Sigmoid colon (tissue), 7 donors: ENCODE measurements at places on chromosomes 3 and 15. TPM values are rescaled to one million over a fixed set of nuclear protein-coding genes. Genes with fewer than 3 reads are reported as not detected.

Gene SHISA5
- total RNA-seq = 62.0 TPM

Gene PCOLCE2
- total RNA-seq = 33.9 TPM

Gene ATP13A5
- not detected for total RNA-seq

Gene KLHDC8B
- 95.8 TPM for total RNA-seq

Gene MAGI1
- 47.8 TPM for total RNA-seq

Gene SLC2A2
- not detected for total RNA-seq

Gene SPATA12
- total RNA-seq = not detected

Gene SEMA5B
- total RNA-seq = not detected

Gene SLC6A1
- total RNA-seq = 0.28 TPM

Gene POLQ
- 0.71 TPM for total RNA-seq

Gene MRAS
- total RNA-seq = 29.3 TPM

Gene IP6K2
- total RNA-seq = 39.0 TPM

Gene CD200R1
- not detected for total RNA-seq

Gene SCAMP5
- 4.6 TPM for total RNA-seq

Gene REC114
- total RNA-seq = not detected

Gene TMEM108
- total RNA-seq = 3.0 TPM

Gene CACNA2D3
- total RNA-seq = 4.6 TPM

Gene DOCK3
- 3.9 TPM for total RNA-seq

Gene TYRO3
- 6.6 TPM for total RNA-seq

Gene DPPA4
- total RNA-seq = not detected

Gene FAM240A
- not detected for total RNA-seq

Gene GXYLT2
- total RNA-seq = 17.4 TPM

Gene RHCG
- total RNA-seq = not detected

Gene TEX55
- total RNA-seq = not detected

Gene CHDH
- total RNA-seq = 1.8 TPM

Gene LNP1
- total RNA-seq = 2.2 TPM

Gene MUC20
- total RNA-seq = 20.8 TPM

Gene FBXO40
- not detected for total RNA-seq

Gene RASGRP1
- total RNA-seq = 0.71 TPM

Gene GP9
- total RNA-seq = not detected

Gene RASGRF1
- total RNA-seq = 0.55 TPM

Gene SH2D7
- not detected for total RNA-seq

Gene CA12
- 2.1 TPM for total RNA-seq

Gene GHSR
- total RNA-seq = 0.99 TPM

Gene THBS1
- 291 TPM for total RNA-seq

Gene PRSS50
- 0.16 TPM for total RNA-seq

Gene GOLGA8T
- total RNA-seq = 0.49 TPM

Gene KIF7
- total RNA-seq = 6.2 TPM

Gene LIPH
- total RNA-seq = not detected

Gene ARHGEF26
- total RNA-seq = 125 TPM

Gene TUBGCP5
- 18.1 TPM for total RNA-seq

Gene CHRM5
- not detected for total RNA-seq

Gene GDPGP1
- total RNA-seq = 3.9 TPM

Gene OR5K2
- not detected for total RNA-seq
